Left hindlimb (tissue), 1 donor: ENCODE measurements at places on chromosomes 7 and 10.

GRCh38 chr7:94529516-94529915, 19.9 kb downstream of the CASD1 start:
- DNase-seq, result no peak

DNA sequence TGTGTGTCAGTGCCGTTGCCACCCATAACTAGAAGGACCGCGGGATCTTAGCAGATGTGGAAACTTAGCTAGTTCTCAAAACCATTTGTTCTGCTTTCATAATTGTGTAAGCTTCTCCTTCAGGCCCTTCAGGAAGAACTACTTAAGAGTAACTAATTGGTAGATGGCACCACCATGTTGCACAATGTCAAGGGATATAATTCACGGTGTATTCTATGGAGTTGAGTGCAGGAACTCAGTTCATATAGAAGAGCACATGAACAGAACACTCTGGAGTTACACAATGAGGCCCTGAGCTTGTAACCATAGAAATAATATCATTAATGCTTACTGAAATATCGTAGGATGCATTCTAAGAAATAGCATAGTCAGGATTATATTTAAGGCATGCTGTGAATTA, 126.5 kb upstream of the GAD2 start:
- DNase-seq, result no peak

DNA sequence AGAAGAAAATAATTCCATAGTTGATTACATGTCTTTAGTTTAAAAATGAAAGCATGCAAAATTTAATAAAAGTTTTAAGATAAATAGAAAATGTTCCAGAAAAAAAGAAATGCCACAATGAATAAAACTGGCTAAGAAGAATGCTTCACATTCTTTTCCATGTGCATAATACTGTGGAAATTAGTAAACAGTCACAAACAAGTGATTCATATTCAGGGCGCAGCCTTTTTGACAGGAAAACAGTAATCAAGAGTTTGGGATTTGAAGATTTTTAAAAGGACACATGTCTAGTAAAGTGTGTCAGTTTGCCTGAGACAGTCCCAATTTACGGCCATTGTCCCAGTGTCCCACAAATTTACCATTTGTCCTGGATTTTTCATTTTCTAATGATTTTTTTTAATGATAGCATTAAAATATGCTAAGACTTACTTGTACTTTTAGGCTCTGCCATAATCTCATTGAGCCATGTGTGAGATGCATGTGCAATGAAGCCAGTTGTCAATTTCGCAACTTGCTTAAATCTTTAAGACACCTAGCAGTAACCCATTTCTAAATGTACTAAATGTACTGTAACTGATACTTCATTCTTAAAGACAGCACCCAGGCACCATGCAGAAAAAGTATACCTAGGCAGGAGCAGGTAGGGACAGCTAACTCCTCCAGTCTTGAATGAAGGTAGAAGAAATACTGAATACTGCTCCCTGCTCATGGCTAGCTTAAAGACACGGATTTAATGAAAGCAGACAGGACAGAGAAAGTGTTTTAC, 46.9 kb downstream of the ZNF438 start:
- no peak for DNase-seq

DNA sequence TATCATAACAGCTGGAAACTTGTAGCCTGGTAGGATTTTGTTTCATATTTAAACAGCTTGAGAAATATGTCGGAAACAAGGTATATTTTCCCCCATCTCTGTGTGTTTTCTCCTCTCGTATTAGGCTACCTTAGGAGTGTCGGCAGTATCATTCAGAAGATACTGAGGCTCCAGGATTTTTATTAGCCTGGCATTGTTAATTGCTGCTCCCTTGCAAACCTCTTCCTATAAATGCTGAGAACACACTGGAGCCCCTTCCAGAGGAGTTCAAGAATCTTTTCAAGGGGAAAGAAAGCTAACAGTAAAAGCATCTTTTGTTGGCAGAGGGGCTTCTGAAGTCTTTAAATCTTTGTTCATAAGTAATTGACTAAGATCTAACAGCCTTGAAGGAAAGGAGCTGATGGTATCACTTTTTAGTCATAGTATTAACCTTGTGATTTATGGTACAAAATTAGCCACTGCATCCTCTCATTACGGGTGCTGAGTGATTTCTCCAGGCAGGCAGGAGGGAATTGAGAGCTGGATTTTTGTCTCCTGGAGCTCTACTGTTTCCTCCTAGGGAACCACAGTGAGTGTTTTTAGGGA, 998.7 kb downstream of the LRMDA start:
- DNase-seq, result no peak

- no peak for DNase-seq
Observed at GRCh38 chr7:118250860-118251494, 26.5 kb downstream of the ANKRD7 start.

DNA sequence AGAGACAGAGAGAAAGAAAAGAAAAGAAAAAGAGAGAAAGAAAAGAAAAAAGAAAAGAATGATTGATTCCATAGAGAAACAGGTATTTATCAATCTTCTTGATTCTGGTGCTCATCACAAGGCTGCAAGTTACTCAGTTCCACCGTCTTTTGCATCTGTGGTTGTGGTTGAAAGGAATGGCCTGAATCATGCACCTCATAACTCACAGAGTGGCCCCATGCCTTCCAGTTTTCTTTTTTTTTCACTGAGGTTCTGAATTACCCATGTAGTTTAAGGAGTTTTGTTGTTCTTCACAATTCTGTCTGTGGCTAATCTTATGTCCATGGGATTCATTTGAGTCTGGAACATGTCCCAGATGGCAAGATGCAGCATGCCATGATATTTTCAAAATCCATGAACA, 156.0 kb downstream of the ZNF33B start:
- DNase-seq, result no peak

DNA sequence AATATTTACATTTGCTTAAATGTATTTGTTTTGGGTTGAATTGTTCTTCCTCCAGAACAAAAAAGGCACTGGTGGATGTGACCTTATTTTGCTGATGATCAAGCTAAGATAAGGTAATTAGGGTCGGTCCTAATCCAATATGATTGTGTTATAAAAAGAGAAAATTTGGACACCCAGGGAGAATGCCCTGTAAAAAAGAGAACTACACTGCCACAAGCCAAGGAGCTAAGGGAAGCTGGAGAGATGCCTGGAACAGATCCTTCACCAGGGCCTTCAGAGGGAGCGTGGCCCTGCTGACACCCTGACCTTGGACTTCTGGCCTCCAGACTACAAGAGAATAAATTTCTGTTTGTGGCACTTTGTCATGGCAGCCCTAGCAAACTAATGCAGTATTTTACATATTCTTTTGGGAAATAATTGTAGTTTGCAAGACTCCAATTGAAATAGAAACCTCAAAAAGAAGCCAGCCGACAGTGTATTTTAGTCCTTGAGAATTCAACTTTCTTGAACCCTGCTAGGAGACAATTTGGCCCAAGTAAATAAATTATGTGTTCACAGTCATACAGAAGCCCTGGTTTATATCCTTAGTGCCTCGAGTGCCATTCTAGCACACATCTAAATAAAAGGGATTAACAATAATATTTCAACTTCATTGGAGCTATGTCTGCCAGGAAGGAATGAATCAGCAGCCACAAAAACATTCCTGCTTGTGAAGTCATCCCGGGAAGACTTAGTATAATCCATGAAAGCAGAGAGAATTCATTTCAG, 164.6 kb downstream of the PKD1L1 start:
- DNase-seq, result no peak

GRCh38 chr10:32360241-32360640, 13.3 kb upstream of the EPC1 start:
- no peak for DNase-seq

DNA sequence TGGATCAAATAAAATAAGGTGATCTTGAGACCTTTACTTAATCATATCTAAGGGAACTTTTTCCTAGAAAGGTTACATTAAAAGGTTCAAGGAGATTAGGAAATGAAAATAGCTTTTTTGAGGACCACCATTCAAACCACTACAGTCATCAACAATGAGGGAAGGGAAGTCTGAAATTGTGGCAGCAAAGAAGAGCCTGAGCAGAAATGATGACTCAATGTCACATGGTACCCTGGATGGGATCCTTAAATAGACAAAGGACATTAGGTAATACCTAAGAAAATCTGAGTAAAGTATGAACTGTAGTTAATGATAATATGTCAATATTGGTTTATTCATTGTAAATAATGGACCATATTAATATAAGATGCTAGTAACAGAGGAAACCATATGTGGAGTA, 236.0 kb downstream of the SEMA3D start:
- no peak for DNase-seq

GRCh38 chr10:94358480-94358879, 4.3 kb downstream of the NOC3L start:
- DNase-seq, result no peak

DNA sequence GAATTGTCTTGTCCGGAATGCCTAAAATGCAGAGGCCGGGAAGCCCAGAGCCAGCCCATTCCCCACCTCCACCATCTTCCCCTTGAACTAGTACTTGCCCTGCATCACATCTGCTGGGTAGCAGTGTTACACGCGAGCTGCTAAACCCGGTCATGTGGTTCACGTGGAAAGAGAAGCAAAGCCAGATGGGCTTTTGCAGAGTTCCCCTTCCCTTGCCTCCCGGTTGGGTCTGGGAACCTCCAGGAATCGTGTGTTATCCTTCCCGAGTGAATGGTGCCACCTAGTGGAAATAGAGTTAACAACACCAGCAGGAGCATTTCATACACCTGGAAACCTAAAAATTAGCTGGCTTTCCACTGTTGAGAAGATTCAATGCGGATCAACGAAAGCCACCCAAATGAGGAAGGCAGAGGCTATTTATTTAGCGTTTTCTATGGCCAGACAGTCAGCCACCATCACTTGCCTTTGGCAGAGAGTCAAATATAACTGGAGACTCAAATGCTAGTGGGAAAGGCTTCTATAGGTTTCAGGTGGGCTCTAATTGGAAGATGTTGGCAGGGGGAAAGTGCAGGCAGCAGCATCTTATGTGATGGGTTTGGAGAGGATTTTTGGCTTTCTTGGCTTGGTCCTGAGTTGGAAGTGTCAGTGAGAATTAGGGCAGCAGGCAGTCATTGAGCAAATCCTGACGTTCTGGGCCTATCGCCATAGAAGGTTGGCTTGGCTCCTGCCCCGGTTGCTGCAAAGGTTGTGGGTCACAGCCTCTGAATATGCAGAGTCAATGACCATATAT, 12.9 kb upstream of the DENND2A start:
- DNase-seq, result peak; percentile 84

DNA sequence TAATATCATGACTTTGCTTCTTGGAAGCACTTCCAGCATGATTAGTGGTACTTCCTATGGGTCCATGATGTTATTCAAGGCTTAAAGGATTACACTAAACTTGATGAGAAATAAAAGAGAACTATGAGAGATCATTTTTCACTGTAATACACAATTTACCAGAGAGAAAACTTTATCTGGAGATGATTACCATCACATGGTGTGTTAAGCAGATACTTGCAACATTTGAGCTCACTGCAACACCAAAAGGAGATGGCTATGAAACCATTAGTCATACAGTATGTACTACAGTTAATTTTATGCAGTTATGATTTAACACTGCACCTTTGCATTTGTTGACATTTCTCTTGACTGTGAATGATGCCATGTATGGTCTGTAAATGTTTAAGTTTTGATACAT, 311.3 kb upstream of the AOAH start:
- DNase-seq, result no peak

DNA sequence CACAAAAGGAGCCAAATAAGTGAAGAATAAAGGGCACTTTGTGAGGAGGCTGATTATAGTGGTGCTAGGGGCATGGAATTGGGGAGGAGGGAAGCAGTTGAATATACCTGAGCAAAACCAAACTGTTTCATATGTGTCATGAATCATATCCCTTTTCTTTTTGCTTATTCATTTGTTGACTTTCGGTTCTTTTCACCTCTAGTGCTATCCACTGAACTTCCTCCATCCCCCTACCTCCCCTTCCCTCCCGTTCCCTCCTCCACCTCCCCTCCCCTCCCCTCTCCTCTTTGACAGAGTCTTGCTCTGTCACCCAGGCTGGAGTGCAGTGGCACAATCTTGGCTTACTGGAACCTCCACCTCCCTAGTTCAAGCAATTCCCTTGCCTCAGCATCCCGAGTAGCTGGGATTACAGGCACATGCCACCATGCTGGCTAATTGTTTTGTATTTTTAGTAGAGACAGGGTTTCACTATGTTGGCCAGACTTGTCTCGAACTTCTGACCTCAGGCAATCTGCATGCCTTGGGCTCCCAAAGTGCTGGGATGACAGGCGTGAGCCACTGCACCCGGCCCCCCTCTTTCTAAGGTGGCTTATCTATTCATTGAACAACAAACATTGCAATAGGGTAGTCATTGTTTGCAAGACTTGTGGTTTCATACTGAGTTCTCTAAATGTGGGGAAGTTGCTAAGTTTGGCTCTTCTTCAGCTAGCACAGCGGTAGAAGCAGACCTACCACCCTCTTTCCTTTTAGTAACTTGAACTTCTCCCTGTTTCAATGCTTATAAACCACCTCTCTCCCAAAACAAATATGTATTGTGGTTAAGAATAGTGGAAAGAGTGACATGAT, 150.4 kb upstream of the PRPS1L1 start:
- DNase-seq, result no peak

DNA sequence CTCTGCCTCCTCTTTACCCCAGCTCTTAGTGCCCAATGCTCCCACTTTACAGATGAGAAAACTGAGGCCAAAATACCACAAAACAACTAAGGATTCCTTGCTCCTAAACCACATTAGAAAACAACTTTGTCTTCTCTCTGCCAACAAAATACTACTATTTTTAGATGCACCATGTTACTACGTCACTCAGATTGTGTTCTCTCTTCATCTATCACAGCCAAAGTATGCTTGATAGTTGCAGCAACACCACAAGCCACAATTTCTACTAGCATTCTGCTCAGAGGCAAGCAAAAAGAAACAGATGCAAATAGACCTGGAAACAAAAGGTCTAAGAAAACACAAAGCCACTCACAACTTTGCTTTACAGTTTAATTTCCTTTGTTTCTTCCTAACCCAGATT, 3.3 kb upstream of the PDE1C start:
- no peak for DNase-seq

DNA sequence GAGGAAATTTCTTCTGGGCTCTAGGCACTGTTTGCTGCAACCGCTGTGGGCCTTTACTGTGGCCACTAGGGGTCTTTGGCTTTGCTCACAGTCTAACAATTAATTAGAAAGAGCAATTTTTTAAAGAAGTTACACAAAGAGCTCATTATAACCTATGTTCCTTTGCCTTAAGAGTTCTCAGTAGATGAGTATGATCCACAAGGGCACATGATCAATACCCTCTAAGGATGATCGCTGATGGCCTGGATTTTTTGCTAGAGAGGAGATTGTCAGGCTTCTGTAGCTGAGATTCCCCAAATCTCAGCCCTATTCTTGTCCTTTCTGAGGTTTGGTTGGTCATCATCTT, 80.8 kb upstream of the RHOBTB1 start:
- no peak for DNase-seq

- DNase-seq, result no peak
Observed at GRCh38 chr7:2230226-2230625, 2.5 kb downstream of the MAD1L1 start.

GRCh38 chr7:112708236-112708635, 82.0 kb downstream of the TMEM168 start:
- DNase-seq, result no peak

- DNase-seq, result no peak
Observed at GRCh38 chr7:6559896-6560295, 8.6 kb upstream of the GRID2IP start.
